ENCODE measurements at places on chromosomes 11 and 22.
A peak's percentile ranks its signal among the peaks of the same experiment; 100 is the strongest.

GRCh38 chr22:16651217-16651616 lies 58.6 kb upstream of the CCT8L2 start:
- no peak for DNase-seq

GRCh38 chr11:126100716-126101115 lies 38.0 kb upstream of the CDON start:
- no peak for DNase-seq

- DNase-seq = no peak
These were observed 69.1 kb upstream of the PPARA start for GRCh38 chr22:46081036-46081830.

DNA sequence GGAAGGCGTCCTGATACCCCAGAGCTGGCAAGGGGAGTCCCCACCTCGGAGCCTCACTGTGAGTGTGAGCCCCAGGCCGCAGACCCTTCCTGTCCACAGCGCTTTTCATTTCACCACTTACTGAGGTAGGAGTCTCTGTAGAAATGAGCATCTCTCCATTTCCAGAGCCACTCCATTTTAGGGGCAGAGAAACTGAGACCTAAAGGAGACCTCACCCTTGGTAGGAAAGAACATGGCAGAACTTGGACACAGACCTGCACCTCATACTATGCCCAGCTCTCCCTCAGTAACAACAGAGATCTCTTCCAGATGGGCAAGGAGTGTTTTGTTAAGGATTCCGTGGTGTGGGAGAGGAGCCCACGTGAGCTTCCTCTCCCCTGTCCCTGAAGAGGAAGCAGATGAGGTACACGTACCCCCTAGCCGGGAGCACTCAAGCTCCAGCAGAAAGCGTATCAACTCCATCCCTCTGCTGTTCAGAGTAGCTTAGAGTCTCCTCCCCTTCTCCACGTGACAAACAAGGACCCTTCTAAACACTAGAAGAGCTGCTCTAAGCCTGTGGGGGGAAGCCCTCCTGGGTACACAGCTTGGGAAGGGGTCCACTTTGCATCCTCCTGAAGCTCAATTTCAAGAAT lies 532 bp upstream of the VSIG2 start:
- no peak for DNase-seq

- DNase-seq = no peak
These were observed 39.3 kb downstream of the SGSM1 start for GRCh38 chr22:24845041-24845898.

- DNase-seq = no peak
These were observed 251.3 kb upstream of the PLET1 start for GRCh38 chr11:112511911-112512310.

- DNase-seq = peak; percentile 32
These were observed 8.2 kb upstream of the SYT8 start for GRCh38 chr11:1826552-1827094.

DNA sequence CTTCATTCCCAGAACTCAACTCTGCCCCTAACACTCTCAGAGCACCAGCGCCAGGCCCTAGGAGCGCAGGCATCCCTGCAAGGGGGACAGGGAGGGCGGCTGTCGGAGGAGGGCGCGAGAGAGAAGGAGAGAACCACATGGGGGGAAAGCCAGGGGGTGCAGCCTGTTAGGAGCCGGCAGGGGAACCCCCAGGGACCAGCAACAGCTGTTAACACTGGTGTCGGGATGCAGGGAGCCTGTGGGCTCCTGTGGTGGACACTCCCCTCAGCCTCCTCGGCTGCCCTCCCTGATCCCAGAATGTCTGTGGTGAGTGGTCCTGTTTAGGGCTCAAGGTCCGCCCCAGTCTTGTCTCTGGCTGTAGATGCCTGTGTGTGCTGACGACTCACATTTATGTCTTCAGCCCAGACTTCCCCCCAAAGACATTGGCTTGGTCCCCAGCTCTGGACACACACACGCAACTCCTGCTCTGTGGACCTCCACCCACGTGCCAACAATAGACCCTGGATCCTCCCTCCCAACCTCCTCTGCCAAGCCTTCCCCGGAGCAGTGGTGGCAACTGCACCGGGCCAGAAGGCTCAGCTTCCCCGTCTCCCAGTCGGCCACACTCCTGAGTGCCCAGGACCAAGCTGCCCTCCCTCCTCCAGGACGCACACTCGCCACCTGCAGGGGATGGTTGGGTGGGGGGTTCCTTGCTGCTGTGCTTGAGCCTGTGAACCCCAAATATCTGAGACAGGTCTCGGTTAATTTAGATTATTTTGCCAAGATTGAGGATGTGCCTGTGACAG lies 817 bp upstream of the IFITM5 start:
- no peak for DNase-seq
